ENCODE measurements at places on chromosomes 7 and 10. TPM values are rescaled to one million over a fixed set of nuclear protein-coding genes. Genes with fewer than 3 reads are reported as not detected.

OR13A1 gene
- not detected for total RNA-seq

RARRES2 gene
- total RNA-seq = 122 TPM

GRCh38 chr7:146423446-146423845, 306.8 kb downstream of the CNTNAP2 start:
- DNase-seq = no peak

DNA sequence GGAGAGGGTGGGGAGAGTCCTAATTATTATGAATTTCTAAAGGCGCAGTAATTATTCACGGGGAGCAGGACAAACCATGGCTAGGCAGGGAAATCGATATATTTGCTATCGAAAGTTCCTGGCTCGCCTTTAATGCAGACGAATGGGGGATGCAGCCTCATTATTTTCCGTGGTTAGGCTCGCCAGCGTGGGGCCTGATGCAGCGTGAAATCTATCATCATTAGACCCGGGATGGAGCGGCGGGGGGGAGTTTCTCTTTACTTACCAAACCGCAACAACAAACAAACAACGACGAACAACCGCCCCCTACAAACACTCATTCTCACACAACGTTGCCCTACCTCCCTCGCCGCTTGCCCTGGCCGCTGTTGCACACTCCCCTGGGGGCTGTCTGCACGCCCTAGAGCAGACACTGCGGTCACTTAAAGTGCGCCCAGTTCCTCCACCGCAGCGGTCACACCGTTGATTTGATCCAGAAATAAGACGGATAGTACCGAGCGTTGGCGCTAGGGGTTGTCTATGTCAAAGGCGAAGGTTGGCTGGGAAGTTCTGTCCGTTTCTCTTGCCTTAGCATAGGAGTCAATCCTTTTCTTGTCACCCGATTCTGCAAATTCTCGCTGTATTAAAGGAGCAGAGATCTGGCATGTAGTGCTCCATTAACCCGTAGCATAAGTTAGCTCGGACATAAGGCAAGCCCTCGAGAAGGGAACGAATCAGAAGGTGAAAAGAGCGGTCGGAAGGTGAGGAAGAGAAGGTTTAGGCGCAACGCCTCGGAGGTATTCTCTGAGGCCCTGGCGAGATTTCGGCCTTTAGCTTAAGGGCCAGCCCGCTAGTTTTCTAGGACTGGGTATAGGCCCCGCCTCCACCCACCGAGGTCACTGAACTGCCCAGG, 10.4 kb downstream of the NXPH1 start:
- DNase-seq = no peak

GRCh38 chr7:28977881-28978280, 19.8 kb upstream of the TRIL start:
- no peak for DNase-seq

GRCh38 chr10:131430716-131431412, 119.3 kb upstream of the TCERG1L start:
- DNase-seq = no peak

DNA sequence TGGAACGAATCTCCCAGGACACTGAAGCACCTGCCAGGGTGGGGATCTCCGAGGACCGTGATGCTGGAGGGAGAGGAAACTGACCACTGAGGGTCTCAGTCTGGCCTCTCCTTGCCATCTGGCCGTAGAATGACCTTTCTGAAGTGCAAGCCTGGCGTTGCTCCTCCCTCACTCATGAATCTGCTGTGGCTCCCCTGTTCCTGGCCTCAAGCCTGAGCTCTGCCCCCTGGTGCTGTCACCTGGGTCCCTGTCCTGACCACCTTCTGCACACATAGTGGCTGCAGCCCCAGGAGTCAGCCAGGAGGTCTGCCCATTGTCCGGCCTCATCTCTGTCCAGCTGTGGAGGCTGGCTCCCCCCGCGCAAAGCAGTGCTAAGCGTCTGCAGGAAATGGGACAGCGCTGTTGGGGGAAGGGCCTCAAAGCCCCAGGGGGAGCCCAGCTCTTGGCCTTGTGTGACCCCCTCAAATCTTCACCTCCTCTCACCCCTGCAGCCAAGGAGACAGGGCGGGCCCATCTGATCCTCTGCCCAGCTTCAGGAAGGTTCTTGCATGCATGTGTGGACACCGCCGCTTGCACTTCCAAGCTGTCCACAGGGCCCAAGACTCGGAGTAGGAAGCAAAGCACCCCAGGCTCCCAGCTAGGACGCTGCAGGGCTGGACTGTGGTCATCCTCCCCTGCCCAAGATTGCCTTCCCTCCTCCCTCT, 65.7 kb downstream of the MYL10 start:
- DNase-seq = no peak
